ENCODE measurements at places on chromosomes 1 and 21.

GRCh38 chr21:22450507-22450906, 1452.3 kb downstream of the NCAM2 start:
- no peak for DNase-seq

DNA sequence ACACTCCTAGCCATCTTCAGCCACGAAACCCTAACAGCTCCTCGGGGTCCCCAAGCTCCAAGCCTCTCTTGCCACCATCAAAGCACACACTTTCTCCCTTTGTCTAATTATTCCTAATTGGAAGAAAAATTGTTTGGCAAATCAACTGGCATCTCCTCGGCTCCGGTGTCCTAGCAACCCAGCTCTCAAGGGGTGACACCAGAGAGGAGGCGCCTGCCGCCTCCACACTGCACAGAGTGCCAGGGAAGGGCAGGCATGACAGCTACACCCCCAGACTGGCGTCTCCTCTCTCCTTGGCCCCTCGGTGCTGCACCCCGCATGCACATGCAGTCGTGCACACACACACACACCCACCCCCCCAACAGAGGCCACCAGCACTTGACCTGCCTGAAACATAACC, 18.2 kb upstream of the GJB5 start:
- no peak for DNase-seq

DNA sequence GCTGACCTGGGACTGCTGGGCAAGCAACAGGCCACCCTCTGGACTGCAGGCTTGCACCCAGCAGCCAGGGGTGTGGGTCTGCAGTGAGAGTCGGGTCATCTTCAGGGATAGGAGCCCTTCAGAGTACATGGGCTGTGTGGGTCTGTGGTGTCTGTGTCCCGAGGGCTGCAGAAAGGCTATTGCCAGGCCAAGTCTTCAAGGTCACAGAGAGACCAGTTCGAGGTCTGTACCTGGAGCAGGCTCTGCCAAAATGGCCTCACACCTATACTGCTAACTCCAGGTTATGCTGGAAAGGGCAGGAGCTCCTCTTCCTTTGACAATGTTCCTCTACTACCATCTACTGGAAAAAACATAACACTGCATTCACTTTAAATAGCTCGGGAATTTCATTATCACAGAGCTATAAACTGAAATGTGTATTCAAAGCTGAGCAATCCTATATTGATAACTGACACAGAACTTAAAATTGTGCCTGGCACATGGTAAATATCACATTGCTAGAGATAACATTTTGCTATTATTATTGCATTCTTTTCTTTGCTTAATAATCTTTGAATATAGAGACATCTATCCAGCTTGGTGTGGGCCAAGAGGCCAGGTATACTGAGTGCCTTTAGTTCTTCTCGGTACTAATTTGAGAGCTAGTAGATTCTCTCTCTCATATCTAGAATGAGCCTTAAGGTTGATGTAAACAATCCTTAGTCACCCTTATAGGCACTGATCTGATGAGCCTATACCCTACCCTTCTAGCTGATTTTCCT, 6.9 kb upstream of the DNAH14 start:
- no peak for DNase-seq

DNA sequence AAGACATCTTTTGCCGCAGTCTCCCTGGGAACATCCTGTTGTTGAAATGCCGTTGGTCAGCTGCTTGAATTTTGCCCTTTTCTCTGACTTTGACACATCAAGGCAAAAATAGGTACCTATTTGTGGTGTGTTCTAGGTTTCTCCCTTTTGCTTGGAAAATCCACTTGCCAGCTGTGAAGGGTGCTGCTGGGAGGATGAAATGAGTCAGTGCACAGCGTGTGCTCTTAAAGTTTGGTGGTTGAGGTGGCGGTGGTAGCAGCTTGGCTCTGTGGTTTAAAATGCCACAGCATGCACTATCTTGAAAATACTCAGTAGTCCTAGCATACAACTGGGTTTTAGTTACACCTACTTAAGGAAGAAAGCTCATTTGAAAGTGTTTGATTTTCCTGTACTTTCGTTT, 183.8 kb downstream of the DHRS3 start:
- no peak for DNase-seq

DNA sequence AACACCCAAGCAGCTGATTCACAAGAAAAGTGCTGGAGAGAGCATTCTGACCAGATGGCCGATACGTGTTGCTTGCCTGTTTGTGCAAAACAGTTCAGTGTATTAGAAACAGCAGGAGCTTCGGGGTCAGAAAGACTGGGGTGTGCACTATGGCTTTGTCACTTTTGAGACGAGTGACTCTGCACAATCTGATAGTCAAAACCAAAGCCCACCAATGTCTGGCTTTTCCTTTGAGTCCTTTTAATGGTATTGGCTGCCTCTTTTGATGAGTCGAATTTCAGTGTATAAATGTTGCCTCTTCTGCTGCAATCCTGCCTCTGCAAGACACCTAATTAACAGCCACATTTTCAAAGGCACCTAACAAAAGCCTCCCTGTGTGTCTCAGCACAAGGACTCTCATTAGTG, 444.6 kb downstream of the AJAP1 start:
- DNase-seq = no peak

DNA sequence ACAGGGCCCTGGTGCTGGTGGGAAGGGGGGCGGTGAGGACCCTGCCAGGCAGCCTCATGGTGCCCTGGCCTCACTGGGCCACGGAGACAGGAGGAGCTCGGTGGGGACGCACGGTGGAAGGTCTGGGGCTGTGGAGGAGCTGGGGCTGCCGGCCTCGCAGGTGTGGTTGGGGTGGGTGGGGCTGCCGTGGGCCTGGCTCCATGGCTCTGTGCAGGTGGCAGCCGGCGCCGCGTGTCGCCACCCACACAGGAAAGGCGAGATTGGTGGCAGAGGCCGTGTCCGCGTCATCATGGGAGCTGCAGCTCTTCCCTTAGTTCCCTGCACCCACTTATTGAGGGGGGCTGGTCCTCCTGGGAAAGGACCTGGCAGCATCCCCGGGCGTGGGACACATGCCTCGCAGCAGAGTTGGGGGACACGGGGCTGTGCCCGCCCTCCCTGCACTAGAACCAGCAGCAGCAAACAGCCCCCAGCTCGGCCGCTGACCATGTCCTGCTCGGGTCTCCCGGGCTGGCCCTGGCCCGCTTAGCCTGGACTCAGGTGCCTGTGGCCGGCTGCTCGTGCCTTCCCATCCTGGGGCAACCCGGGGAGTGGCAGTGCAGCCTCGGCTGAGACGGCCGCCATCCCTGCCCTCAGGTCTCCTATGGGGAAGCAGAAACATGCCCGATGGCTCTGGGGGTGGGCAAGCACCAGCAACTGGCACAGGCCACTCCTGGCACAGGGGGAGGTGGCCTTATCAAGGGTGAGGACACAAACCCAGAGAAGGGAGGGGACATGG, 7.5 kb upstream of the TTC34 start:
- DNase-seq = no peak
